Large intestine (tissue), 12 donors: ENCODE measurements at places on chromosomes 7 and 10. TPM values are rescaled to one million over a fixed set of nuclear protein-coding genes. Genes with fewer than 3 reads are reported as not detected.

CLEC2L gene
- 1.5 TPM for polyA plus RNA-seq

DNA sequence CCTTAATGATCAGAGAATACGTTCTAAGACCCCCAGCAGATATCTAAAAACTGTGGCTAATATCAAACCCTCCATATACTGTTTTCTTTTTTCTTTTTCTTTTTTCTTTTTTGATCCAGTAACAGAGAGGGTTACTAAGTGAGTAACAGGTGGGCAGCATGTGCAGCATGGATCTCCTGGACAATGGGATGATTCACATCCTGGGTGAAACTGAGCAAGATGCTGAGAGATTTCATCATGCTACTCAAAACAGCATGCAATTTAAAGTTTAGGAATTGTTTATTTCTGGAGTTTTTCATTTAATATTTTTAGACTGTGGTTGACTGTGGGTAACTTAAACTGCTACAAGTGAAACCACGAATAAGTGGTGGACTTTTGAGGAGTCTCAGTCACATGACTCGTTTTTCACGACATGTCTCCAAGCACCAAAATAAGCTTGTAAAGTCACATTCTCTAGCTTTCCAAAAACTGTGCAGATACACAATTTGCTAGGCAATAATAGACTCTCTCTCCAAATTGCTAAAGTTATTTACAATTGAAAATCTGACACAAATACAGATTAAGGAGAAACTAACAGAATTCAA, 716.2 kb downstream of the NXPH1 start:
- DNase-seq, result no peak

- DNase-seq, result no peak
Measured at GRCh38 chr7:68524126-68524525, 1074.1 kb upstream of the AUTS2 start.

FAM180A gene
- not detected for polyA plus RNA-seq
